ENCODE measurements at places on chromosomes 6 and 20. TPM values are rescaled to one million over a fixed set of nuclear protein-coding genes. Genes with fewer than 3 reads are reported as not detected.

The MAP7 gene
- total RNA-seq: 0.82 TPM

The CST2 gene
- not detected for total RNA-seq

The TP53INP2 gene
- 36.9 TPM for total RNA-seq

The HSD17B8 gene
- total RNA-seq: 4.0 TPM

The MEI4 gene
- not detected for total RNA-seq

The TFAP2B gene
- total RNA-seq: not detected

The ZC3H12D gene
- not detected for total RNA-seq

The TFB1M gene
- 17.9 TPM for total RNA-seq

The MAFB gene
- total RNA-seq: 3.0 TPM

The HDGFL1 gene
- not detected for total RNA-seq

The GNAS-AS1 gene
- total RNA-seq: not detected

The RPP21 gene
- 60.3 TPM for total RNA-seq

GRCh38 chr6:62721408-62721807 is 435.4 kb upstream of the KHDRBS2 start:
- DNase-seq: no peak

- no peak for DNase-seq
These were observed 380.3 kb downstream of the ARHGAP18 start for GRCh38 chr6:129329678-129330077.

GRCh38 chr6:126513198-126513597 is 173.3 kb downstream of the CENPW start:
- no peak for DNase-seq

DNA sequence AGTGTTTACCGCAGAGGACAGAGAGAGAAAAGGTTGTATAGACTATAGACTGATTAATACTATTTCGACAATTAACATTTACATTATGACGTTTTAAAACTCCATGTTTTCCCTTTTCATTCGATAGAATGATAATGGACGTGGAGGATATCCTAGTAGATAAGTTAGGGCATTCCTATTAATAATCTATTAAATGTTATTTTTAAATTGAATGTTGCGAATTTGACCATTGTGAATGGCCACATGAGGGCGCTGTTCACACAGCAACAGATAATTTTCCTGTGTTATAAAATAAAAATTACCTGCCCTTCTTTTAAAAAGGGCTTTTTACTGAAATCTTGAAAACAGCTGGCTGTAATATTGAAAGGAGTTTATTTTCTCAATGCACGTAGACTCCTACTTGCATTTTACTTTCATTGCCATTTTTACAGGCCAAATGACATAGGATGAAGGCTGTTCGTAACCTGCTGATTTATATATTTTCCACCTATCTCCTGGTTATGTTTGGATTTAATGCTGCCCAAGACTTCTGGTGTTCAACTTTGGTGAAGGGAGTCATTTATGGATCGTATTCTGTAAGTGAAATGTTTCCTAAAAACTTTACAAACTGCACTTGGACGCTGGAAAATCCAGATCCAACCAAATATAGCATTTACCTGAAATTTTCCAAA is 3.3 kb downstream of the ADGRB3 start:
- DNase-seq: no peak

- DNase-seq: no peak
These were observed 515.6 kb downstream of the EYS start for GRCh38 chr6:65191471-65191870.

GRCh38 chr6:17706580-17707370 is at the start of gene NUP153:
NUP153 (minus strand) TSS chr6:17706925; CDS start chr6:17706387, 538 bp downstream.
- DNase-seq: peak; percentile 89

DNA sequence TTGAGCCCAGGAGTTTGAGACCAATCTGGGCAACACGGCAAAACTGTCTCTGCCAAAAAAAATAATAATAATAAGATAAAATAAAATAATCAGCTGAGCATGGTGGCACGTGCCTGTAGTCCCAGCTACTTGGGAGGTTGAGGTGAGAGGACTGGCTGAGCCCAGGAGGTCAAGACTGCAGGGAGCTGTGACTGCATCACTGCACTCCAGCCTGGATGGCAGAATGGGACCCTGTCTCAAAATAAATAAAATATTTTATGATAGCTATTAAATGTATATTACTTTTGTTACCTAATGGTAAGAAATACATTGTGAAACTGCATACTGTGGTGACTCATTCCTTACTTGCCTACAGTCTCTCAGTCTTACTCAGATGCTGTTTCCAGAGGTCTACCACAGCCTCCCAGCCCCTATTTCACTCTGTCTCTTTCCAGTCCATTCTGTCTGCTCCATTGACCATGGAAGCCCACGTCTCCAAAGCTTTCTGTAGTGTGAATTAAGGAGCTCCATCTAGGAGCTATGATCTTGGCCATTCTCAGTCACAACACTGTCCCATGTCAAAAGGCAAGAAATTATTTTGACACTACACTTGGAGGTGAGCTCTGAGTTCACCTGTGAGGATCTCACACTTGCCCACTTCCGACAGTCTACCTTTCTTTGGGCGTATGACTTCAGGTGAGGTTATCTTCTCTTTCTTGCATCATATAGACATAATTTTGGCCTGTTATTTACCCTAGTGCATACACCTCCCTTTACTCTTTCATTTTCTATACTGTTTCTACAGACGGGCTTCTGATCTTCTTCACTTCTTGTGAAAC is 22.4 kb upstream of the SNX9 start:
- no peak for DNase-seq

DNA sequence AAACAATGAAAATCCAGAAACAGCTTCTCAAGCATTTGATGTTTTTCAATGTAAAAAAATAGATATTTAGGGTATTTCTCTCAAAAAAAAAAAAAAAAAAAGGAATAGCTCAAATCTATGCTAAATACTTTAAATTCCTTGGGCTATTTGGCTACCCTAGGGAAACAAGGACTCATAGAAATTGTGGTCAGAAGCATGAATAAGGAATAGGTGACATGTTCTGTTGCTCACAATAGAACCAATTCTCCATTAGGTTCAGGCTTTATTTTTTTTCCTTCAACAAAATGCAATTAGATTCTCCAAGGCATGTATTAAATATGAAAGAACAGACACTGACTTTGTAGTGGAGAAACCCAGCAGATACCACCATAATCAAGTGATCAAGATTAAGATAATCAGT is 904.3 kb upstream of the FLRT3 start:
- no peak for DNase-seq

DNA sequence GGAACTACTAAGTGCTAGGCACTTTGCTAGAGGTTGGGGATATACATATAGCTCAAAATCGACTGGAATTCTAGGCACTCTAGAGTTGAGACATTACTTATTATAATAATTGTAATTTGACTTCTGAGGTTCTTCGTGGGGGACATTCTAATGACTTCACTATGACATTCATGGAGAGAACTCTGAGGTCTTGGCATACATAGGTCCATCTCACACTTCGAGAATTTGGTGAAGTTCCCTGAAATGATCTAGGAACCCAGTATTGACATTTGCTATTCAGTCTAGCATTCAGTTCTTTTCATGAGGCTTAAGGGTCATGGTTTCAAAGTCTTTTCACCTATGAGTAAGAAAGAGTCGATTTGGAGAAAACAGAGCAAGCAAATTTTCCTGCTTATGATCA is 446.6 kb upstream of the JAG1 start:
- DNase-seq: no peak

GRCh38 chr6:130933712-130934200 is 106.5 kb downstream of the SMLR1 start:
- no peak for DNase-seq

DNA sequence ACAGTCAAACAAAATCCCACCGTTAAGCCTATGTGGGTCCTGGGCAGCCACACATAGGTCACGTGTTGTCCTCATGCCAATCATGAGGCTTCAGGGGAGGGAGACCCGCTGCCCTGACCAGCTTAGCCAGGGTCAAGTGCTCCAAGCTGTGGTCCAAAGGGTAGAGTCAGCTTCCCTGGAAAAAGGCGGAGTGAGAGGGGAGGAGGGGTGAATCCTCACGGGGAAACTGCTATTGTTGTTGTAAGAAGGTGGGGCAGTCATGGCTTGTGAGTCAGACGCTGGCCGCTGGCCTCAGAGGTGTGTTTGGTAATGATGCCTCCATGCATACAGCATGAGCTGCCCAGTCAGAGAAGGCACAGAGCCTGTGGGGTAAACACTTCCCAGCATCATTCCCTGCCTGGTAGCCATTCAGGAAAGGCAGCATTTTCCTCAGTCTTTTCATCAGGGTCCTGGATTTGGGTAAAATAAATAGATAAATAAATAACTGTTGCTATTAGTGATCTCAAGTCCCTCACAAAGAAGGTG is 8.7 kb downstream of the CST3 start:
- DNase-seq: no peak

DNA sequence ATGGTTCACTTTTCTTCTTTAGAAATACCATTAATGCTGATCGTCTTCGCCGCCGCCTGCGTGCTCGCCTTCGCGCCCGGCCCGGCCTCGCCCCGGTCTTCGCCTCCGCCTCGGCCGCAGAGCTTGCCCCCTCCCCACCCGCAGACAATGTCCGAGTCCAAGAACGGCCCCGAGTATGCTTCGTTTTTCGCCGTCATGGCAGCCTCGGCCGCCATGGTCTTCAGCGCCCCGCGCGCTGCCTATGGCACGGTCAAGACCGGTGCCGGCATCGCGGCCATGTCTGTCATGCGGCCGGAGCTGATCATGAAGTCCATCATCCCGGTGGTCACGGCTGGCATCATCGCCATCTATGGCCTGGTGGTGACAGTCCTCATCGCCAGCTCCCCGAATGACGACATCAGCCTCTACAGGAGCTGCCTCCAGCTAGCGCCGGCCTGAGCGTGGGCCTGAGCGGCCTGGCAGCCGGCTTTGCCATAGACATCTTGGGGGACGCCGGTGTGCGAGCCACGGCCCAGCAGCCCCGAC is 4.8 kb upstream of the PRPH2 start:
- DNase-seq: no peak

DNA sequence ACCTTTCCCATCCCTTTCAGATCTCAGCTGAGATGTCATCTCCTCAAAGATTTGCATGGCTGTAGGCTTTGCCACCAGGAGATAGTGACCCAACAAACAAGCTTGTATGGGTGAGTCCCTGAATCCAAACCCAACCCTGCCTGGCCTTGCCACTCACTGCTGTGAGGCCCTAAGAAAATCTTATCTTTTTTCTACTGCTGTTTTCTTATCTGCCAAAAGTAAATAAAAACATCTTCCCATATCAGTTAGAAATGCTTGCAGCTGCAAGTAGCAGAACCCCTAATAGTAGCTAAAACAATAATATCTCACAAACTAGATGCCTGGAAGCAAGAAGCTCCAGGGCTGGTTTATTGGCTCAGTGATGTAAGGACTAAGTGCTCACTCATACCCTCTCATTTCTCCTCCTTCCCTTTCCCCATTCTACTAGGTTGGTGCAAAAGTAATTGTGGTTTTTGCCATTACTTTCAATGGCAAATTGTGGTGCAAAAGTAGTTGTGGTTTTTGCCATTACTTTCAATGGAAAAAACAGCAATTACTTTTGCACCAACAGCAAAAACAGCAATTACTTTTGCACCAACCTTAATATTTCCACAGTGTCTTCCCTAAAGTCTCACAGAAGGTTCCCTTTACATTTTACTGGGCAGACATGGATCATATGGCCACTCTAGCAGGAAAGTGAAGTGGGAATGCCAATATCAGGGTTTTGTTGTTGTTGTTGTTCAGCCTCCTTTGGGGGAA is 56.7 kb upstream of the PSMF1 start:
- no peak for DNase-seq

DNA sequence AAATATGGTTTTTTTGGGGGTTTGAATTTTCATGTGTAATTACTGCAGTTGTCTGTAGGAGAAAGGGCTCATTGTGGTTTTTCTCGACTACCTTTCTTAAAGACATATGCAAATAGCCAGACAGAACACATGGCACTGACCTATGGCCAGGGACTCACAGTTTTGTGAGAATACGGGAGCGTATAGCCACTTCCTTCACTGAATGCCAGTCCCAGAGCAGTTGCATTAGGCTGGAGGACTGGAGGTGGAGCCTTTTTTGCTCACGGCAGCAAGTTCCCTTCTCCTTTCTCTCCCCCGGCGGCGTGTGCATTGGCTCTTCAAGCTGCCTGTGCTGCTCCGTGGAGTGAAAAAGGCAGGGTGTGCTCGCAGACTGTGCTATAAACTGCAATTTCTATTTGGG is 114.9 kb downstream of the AKAP7 start:
- no peak for DNase-seq

DNA sequence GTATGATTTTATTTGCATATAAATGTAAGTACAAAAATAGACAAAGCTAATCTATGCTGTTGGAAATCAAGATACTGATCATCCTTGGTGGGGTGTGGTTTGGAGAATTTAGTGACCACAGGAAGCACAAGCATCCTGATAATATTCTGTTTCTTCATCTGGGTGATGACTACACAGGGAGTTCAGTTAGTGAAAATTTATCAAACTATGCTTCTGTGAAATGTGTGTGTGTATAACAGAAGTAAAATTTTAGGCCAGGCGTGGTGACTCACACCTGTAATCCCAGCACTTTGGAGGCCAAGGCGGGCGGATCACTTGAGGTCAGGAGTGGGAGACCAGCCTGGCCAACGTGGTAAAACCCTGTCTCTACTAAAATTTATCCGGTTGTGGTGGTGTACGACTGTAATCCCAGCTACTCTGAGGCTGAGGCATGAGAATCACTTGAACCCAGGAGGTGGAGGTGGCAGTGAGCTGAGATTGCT is 20.6 kb downstream of the ENPP3 start:
- no peak for DNase-seq

DNA sequence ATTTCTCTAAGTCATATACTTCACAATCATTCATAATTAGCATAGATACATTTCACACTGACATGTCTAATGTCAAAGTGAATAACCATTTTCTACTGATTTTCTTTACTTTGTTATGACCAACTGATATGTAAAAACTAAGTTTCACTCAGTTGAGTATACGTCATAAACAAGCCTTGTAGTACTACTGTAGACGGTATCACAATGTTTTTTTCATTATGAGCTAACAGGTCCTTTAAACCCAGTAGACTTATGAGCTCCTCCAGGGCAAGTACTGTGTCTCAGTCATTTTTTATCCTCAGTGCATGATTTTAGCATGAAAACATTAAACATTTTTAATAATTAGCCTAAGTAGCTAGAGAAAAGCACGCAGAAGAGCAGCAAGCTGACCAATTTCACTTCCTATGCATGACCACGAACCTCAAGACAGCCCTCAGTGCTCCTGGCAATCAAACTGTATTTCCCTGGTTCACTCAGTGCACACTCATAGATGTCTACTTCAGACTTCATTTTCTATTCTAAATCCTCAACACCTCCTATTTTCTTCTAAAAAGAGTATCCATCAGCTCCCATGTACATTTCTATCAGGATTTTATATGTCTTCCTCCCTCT is 32.0 kb upstream of the TFAP2D start:
- DNase-seq: no peak

- no peak for DNase-seq
These were observed 128.2 kb upstream of the LAMA2 start for GRCh38 chr6:128754658-128755256.

DNA sequence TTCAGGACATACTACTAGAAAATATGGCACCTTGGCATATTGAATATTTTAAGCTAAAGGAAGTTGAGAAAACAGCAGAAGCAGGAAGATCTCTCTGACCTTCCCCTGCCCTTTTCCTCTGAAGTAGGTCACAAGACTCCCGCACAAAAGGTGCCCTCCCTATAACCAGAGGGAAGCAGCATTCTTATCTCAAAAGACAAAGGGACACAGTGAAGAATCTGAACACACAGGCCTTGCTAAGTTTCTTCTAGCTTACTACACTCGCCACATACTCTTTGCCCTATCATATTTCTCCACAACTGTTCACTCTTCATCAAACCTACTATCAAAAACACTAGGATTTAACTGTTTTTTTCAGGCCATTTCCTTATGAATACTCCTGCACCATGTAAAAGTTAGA is 151.2 kb downstream of the ELOVL4 start:
- no peak for DNase-seq

All from glomerular endothelial cell (primary cell).